ENCODE measurements at places on chromosomes 3 and 15.

DNA sequence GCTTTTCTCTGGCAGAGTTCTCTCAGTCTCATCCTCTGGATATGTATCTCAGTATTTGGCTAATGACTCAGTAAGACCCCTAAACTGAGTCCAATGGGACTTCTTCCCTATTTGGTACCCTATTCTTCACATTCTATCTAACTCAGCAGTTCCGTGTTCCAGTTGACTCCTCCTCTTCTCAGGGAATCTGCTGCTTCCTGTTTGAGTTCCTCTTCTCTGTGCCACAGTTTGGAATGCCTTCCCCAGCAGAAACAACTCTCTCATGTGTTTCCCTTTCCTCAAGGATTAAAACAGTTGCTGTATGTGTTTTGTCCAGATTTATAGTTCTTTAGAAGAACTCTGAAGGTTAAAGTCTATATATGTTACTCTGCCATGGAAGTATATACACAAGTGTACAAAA, 344.0 kb upstream of the RARB start:
- no peak for DNase-seq

- DNase-seq: no peak
Measured at GRCh38 chr15:50219820-50220219, 37.8 kb downstream of the SLC27A2 start.

- DNase-seq: peak; percentile 83
Measured at GRCh38 chr15:44087578-44088465, 107.2 kb downstream of the FRMD5 start.

- DNase-seq: peak; percentile 5
Measured at GRCh38 chr3:43583481-43583880, 38.3 kb downstream of the ANO10 start.

DNA sequence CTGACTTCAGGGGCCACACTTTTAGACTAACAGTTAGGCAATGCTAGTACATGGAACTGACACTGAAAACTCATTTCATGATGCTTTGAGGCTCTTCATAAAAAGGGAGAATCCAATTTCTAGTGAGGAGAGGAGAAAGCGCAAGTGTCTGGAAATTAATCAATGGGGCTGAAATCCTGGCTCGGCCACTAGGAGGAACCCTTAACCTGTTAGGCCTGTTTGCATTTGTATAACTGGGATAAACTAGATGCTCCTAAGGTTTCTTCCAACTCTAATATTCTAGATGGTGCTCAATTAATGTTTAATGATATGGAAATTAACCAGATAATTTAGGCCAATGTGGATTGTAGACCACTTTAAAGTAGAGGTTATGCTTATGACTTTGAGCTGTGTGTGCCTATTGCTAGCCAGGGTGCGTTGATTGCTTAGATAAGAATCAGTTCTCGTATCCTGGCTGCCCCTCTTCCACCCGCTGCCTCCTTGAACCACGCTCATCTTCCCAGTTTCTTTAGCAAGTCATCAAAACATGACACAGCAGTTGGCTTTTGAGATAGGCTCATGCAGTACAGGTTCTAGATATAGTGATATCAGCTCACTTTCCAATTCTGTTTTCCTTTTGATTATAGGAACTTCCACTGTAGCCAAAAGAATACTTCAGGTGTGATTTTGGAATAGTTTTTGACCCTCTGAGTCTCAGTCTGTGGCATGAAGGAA, 16.8 kb upstream of the CRBN start:
- DNase-seq: peak; percentile 49

GRCh38 chr3:142929109-142929508, 34.4 kb downstream of the PAQR9 start:
- DNase-seq: peak; percentile 14

DNA sequence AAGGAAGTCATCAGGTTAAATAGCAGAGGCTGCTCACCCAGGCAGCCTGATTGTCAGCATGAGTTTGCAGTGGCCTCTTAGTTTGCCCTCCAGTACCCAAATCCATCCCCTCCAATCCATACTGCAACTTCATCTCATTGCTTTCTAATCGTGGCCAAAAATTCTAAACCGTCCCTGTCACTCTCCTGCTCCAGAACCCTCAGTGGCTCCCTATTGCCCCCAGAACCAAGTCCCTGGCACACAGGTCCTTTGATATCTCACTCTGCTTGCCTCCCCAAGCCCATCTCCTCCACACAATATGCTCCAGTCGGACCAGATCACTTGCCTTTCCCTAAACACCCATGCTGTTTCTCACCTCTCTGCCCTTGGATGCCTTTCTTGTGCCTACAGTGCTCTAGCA, 49.7 kb downstream of the ST8SIA2 start:
- DNase-seq: no peak

GRCh38 chr3:52099001-52099401, 42.6 kb upstream of the DUSP7 start:
- DNase-seq: peak; percentile 54

DNA sequence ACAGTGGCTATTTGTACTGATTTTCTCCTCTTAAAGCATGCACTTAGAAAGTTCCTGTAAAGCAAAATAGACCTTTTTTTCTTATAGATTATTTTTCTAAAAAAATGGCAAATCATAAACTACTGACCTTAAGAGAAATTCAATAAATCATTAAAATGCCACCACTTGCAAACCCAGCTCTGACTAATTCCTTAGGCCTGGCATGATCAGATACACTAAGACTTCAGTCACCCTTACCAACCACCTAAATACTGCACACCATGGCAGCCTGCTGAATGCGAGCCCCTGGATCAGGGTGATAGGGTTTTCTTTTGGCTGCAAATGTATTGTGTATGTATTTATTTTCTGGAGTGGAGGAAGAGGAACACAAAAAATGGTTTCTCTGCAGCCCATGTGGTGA, 370.6 kb upstream of the TBL1XR1 start:
- DNase-seq: peak; percentile 16

DNA sequence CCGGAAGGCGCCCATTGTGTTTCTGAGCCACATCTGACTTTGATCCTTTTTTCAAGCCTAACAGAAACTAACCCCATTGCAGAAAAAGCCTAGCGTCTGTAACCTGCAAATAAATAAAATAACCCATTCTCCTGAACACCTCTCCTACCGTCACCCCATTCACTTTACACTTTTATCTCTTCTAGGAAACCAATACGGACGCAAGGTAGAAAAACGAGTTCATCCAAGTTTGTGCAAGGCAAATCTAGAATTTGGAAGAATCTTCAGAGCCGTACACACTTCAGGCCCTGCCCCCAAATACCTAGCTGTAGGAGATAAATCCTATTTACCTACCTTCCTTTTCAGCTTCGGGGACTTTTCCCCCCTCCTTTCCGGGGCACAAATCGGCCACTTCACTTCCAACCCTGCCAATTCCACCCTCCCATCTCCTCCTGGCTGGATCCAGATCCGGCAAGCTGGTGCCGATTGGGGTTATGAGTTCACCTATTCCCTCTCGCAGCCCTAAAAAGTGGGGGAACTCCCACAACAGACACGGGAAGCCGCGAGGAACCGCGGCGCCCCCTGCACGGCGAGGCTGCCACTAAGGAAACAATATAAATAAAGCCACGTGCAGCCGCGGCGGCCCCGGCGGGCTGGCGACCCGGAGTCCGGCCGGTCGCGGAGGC, 987 bp downstream of the PRTG start:
- peak; percentile 51 for DNase-seq

DNA sequence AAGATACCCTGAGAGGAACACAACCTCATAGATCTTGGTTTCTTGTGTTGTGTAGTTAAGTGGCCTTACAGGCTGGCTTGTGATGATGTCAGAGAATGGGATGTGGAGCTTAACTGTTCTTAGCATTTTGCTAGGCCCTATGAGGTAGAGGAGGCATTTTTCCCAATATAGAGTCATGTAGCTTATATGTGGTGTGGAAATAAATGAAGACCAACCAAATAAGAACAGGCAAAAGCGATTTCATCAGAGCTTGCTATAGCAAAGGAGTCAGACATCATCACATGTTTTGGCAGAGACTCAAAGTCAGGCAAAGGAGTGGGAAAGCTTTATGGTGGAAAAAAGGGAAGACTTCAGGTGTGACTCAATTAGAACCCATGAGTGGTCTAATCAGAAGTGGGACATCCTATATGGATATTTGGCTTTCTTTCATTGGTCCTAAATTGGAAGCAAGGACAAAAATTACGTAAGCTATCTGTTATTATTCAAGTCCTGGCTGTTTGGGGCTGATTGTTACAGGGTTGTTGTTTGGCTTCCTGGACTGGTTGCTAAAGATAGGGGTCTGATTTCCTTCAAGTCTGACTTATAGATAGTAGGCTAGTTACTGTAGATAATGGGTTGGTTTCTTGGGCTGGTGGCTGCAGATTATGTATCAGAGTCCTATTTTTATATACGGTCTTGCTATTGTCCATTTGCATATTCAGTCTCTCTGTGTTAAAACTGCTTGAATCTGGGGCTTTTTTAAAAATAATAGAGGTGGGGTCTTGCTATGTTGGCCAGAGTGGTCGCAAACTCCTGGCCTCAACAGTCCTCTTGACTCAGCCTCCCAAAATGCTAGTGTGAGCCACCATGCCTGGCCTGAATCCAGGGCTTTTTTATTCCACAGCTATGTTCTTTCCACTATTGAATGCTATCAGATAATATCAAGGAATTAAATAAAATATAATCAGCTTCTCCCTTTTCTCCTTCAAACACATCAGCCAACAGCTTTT, 30.3 kb upstream of the SETD2 start:
- no peak for DNase-seq

- DNase-seq: peak; percentile 18
Measured at GRCh38 chr3:73352841-73353645, 271.7 kb downstream of the PDZRN3 start.

- DNase-seq: no peak
Measured at GRCh38 chr15:87760547-87761314, 495.8 kb downstream of the NTRK3 start.

Measured in astrocyte of the hippocampus (primary cell).